Aorta (tissue), 5 donors: ENCODE measurements at places on chromosomes 2 and 18. TPM values are rescaled to one million over a fixed set of nuclear protein-coding genes. Genes with fewer than 3 reads are reported as not detected.

Gene EML4
- total RNA-seq: 41.9 TPM

Gene CXCR2
- total RNA-seq: 3.1 TPM

Gene SP9
- total RNA-seq: not detected

Gene CLEC4F
- total RNA-seq: 0.72 TPM

Gene IL37
- total RNA-seq: not detected

Gene TUBA3E
- total RNA-seq: not detected

Gene LIMS4
- 16.0 TPM for total RNA-seq

Gene RSAD2
- 4.9 TPM for total RNA-seq

Gene NCKAP5
- 2.4 TPM for total RNA-seq

Gene ANKRD62
- total RNA-seq: not detected

Gene PRKAG3
- 1.0 TPM for total RNA-seq

Gene BZW1
- total RNA-seq: 193 TPM
